Thyroid gland (tissue), 4 donors: ENCODE measurements at places on chromosomes 12 and 14. TPM values are rescaled to one million over a fixed set of nuclear protein-coding genes. Genes with fewer than 3 reads are reported as not detected.
A peak's percentile ranks its signal among the peaks of the same experiment; 100 is the strongest.

The PRKD1 gene
- total RNA-seq, result 12.7 TPM

GRCh38 chr12:93174473-93174872 lies 203.3 kb upstream of the NUDT4 start:
- no peak for DNase-seq

DNA sequence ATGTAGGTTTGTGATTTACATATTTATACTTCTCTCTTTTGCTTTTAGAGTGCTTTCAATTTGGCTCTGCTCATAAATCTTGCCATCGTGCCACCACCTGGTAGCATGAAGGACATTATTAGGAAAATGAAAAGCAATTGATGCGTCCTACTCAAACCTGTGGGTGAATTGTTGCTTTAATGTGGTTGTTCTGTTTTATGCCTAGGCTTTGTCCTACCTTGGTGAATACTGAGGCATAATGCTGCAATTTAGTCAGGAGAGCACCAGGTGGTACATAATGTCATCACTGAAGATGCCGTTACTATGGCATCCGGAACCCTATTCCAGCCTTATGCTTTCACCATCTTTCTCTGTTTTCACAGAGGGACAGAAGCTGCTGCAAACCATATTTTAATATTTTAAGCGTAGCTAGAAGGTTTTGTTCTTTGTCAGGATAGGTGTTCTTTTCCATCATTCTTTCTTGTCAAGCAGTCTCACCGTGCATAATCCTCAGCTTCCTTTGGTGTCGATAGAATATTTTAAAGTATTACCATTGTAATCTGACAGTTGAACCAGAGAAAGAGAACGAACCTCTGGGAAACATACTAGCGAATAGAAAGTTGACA lies 68.5 kb upstream of the PKP2 start:
- no peak for DNase-seq

DNA sequence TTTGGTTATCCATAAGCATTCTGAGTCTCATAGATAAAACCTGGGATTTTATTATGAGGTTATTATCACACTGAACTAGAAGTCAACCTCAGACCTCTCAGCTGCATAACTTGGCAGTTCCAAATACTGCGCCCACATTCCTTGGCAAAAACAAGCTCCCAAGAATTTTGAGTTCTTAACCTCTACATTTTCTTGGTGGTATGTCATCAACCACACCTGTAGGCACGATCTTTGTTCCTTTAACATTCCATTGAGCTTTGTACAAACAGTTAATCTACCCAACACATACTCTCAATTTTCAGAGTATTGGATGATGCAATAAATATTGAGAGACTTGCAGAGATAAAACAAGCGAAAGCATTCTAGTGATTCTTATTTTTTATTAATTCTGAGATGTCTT lies 371.8 kb upstream of the PRICKLE1 start:
- peak; percentile 13 for DNase-seq

The P2RX7 gene
- 0.67 TPM for total RNA-seq

GRCh38 chr12:116882742-116883141 lies 1.5 kb upstream of the HRK start:
- no peak for DNase-seq

- DNase-seq, result no peak
These were observed 76.8 kb downstream of the NUMB start for GRCh38 chr14:73381380-73382013.

The STAB2 gene
- total RNA-seq, result 0.27 TPM

DNA sequence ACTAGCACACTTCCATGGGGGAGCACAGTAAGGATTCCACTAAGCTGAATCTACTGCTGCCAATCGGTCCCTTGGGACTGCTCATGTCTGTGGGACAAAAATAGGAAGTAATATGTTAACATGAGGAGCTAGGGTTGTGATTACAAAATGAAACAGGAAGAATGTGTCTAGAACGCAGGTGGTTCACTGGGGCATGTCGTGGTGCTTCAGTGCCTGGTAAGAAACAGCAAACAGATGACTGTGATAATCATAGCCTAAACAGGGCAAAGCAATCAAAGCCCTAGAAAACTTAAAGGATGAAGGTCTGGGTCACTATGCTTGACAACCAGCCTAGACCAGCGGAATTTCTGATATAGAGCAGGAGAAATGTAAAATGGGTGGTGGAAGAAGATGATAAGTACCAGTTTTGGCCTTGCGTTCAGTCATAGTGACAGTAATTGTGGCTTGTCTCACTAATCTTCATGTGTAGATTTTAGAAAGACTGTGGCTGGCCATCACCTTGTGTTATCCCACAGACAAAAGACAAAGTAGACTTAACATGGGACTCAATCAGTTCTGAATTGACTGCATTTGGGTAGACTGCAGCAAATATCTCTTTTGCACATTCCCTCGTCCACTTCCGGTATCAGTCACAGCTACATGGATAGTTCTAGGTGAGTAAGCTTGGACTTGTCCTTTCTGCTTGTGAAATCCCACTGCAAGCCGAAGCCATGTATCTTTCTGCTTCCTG lies 51.4 kb downstream of the WASHC3 start:
- no peak for DNase-seq
